Pons (tissue), 1 donor: ENCODE measurements at places on chromosomes 7 and 10.

DNA sequence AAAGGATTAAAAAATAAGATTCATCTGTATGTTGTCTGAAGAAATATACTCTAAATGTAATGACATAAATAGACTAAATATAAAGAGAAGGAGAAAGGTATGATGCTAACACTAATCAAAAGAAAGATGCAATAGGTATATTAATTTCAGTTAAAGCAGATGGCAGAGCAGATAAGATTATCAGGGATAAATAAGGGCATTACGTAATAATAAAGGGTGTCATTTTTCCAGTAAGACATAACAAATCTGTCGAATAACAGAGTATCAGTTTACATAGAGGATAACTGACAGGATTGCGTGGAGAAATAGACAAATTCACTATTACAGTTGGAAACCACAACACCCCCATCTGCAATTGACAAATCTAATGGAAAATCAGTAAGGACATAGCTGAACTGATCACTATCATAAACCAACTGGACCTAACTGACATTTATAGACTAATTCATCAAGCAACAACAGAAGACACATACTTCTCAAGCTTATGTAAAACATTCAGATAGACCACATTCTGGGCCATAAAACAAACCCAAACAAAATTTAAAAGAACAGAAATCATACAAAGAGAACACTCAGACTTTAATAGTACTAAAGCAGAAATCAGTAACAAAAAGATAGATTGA is 384.1 kb upstream of the COBL start:
- DNase-seq: no peak

DNA sequence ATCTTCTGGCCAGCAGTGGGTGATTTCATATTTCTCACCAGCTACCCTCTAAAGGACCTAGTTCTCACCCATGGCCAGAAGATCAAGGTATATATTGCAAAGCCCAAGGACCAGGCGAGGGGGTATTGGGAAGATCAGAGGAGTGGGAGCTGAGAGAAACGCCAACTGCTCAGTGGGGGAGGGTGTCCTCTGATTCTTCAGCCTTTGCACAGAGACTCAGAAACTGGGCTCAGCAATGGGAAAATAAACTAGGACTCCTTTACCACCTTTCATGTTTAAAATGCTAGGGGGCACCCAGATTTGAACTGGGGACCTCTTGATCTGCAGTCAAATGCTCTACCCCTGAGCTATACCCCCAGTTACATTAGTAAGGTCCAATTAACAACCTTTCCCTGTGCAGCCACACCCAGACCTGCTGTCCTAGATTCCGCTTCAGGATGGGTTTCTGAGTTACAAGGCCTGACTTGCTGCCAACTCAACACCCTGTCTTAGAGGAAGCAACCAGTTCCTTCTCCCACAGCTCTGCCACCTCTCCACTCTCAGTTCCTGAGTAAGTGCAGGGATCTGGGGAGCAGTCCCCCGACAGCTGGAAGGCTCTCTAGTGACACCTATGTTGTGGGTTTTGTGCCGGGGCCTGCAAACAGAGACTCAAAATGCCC is 93.5 kb downstream of the ZNF783 start:
- DNase-seq: no peak

GRCh38 chr7:19508821-19509220 is 200.0 kb downstream of the POLR1F start:
- no peak for DNase-seq

GRCh38 chr7:152158801-152159587 is 133.5 kb downstream of the GALNT11 start:
- DNase-seq: peak; percentile 19

DNA sequence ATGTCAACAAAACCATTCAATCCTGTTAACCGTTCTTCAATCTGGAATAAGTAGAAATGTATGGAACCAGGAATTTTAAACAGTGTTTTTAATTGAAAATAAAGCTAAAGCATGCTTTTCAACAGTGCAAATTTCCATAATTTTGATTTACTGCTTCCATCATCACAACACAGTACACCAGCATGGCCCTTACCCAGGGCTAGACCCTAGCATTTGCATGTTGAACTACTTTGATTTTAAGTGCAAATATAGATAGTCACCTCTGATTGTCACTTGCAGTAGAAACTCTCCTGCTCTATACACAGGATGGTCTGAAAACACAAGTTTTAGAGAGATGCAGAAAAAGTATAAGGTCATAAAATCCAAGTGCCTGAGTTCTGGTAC is 12.1 kb downstream of the SKIDA1 start:
- DNase-seq: no peak

GRCh38 chr10:69786791-69787190 is 14.9 kb upstream of the COL13A1 start:
- peak; percentile 9 for DNase-seq

DNA sequence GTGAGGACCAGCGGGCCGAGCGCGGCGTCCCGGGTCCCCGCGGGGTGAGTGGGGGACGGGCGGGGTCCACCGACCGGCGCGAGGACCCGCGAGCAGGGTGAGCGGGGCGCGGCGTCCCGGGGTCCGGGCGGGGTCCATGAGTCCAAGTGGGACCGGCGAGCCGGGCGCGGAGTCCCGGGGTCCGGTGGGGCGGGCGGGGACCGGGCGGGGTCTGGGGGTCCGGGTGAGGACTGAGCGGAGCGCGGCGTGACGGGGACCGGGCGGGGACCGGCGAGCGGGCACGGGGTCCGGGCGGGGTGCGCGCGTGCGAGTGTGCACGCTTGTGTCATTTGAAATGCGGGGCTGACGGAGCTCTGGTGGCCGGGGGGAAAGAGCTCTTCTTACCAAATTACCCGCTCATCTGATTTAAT is 765 bp downstream of the CELF2 start:
- DNase-seq: no peak

DNA sequence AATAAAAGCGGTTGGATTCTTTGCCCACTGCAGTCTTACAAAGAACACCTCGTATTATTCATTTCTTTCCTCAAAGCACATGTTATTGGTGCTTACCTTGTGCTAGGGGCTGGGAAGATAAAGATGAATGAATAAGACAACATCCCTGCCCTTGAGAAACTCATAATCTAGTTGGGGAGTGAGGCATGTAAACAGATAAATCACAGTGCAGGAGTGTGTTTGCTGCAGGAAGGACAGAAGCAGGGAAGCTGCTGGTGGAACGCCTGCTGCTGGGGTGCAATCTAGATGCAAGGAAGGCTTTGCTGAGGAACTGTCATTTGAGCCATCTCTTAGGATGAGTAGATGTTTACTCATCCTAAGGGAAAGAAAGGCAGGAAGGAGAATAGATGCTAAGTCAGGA is 135.6 kb downstream of the TMEM178B start:
- DNase-seq: no peak

DNA sequence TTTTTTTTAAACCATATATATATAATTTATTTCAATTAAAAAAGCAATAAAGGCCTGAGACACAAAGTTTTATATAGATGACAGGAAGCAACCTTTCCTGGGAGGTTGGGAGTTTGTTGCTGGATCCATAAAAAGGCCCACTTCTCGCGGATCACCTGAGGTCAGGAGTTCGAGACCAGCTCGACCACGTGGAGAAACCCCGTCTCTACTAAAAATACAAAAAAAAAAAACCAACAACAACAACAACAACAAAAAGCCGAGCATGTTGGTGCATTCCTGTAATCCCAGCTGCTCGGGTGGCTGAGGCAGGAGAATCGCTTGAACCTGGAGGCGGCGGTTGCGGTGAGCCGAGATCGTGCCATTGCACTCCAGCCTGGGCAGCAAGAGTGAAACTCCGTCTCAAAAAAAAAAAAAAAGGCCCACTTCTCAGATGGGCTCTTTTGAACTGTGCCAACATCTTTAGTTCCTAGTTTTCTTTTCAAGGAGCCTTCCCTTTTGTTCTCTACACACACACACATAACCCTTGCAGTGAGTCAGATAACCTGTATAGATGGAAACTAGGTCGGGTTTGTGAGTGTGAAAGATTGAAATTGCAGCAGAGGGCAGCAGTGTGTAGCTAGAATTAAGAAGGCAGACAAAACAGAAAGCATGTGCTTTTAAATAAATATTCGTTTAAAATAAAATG is 1.2 kb upstream of the SMNDC1 start:
- peak; percentile 80 for DNase-seq

DNA sequence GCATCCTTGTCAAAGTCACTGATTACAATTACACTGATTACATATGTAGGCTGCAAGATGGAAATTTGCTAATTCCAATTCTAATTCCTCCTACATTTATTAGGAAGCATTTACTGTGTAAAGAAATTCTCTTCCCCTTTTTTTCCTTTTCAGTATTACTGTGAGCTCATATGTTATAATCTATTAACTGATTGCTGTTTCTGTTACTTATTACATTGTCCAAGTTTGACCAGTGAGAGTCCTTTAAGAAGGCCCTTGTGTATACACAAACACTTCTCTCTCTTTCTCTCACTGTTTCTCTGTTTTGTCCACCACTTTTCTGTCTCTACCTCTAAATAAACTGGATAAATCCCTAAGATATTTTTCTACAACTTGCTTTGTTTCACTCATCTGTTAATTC is 31.5 kb downstream of the PHF14 start:
- no peak for DNase-seq

- DNase-seq: no peak
Observed at GRCh38 chr10:73099141-73099540, 2.5 kb upstream of the P4HA1 start.

DNA sequence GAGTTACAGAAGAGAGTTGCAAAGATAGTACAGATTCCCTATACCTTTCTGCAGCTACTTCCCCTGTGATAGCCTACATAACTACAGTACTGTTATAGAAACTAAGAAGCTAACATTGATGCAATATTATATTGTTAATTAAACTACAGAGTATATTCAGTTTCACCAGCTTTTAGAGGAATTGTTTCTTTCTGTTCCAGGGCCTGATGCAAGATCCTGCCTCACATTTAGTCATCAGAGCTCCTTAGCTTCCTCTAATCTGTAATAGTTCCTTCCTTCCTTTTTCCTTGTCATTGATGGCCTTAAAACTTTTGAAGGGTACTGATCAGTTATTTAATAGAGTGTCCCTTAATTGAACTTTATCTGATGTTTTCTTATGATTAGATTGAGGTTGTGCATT is 56.8 kb downstream of the SDHAF3 start:
- no peak for DNase-seq

DNA sequence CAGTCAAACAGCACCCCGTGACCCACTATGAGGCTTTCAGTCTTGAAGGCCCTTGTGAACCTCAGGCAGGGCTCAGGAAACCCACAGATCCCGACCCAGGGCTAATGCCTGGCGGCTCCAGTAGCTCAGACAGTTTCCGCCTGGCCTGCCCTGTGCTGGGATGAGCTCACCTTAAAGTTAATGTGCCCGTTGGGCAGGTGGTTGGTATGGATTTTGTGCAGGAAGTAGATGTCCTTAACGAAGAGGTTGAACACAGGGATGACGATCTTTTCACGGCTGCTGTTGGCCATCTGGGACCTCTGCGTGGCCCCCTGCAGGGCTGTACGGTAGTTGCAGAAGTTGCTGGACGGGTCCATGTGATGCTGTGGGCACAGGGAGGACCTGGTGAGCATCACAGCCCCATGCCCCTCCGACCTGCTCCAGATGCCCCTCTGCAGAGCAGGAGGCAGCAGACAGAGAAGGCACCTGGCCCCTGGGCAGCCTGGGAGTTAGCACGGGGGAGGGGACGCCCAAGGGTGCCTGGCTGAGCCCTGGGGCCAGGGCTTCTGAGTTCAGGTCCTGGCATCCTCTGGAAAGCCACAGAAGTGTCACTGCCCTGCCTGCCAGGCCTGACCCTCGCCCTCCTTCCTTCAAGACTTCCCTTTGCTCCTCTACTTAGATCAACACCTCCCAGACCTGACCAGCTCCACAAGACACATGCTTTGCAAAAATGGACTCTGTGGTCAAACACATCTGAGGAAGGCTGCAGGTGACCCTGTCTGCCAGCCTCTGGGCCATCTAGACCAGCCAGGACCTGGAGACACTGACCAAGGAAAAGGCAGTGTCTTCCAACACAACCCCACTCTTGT is 59.8 kb downstream of the CSGALNACT2 start:
- no peak for DNase-seq

GRCh38 chr7:137755427-137755826 is 91.3 kb downstream of the DGKI start:
- no peak for DNase-seq

DNA sequence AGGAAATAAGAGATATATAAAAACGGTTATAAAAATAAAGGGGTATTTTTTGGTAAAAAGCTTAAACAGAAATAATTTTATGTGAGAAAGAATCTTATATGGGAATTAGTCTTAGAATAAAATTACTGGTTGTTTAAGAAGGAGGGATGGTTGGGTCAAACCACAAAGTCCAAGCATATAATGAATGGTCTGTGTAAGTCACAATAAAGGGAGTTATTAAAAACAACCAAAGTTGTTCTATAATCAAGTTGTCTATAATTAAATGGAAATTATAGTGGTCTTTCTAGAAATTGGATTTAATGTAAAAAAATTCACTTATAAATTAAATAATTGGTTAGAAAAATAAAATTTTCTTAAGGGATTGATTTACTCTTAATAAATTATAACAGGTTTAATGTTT is 304.8 kb downstream of the POM121L12 start:
- DNase-seq: no peak

GRCh38 chr10:3955493-3955892 is 170.5 kb upstream of the KLF6 start:
- DNase-seq: no peak

DNA sequence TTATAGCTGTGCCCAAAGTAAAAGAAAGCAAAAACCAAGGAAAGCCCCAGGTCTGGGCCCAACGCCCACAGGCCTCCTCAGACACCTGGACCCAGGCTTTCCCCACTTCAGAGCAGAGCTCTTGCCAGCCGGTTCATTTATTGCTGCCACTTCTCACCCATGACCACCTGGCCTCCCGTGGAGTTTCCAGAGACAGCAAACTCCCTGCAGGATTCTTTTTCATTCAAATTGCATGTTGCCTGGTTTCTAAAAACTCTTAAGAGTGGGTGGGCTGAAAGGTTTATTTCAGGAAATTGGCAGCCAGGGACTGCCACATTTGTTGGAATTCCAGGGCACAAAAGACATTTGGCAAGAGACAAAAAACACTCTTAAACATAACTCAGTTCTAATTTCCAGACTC is 4.7 kb downstream of the VOPP1 start:
- DNase-seq: no peak

- no peak for DNase-seq
Observed at GRCh38 chr7:96319439-96319838, 2.5 kb downstream of the SLC25A13 start.
